ENCODE measurements at places on chromosomes 2 and 18. TPM values are rescaled to one million over a fixed set of nuclear protein-coding genes. Genes with fewer than 3 reads are reported as not detected.

LONRF2 gene
- 0.10 TPM for total RNA-seq

PUS10 gene
- total RNA-seq = 7.3 TPM

KCNE4 gene
- total RNA-seq = not detected

POTEJ gene
- not detected for total RNA-seq

GRB14 gene
- total RNA-seq = not detected

PSMA8 gene
- 0.60 TPM for total RNA-seq

ACTG2 gene
- not detected for total RNA-seq

TACR1 gene
- not detected for total RNA-seq

RGPD4 gene
- 0.10 TPM for total RNA-seq

TSPYL6 gene
- total RNA-seq = not detected

DNA sequence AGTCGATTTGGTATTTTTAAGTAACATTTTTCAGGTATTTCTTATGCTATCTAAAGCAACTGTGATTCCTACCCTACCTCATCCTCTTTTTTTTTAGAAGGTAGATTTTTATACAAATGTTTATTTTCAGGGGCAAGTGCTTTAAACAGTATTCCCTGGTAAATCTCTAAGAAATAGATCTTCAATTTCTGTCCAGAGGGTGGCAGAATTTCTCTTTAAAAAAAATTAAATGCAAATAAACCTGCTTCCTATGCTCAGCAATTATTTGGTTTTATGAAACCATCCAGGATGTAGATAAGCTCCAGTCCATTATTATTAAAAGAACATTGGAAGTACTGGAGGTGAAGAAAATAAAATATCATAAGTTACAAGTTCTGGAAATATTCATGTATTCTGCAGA lies 191.9 kb downstream of the MYO3B start:
- H3K4me3 ChIP-seq = no peak overlapping the region
- H3K4me1 ChIP-seq = peaks cover 30% of the 10 kb centered on the region
- peaks cover 17% of the 10 kb centered on the region for H3K27me3 ChIP-seq
- no peak overlapping the region for H3K27ac ChIP-seq
- H3K36me3 ChIP-seq = no peaks in the 10 kb centered on the region
- no peak for DNase-seq

DNA sequence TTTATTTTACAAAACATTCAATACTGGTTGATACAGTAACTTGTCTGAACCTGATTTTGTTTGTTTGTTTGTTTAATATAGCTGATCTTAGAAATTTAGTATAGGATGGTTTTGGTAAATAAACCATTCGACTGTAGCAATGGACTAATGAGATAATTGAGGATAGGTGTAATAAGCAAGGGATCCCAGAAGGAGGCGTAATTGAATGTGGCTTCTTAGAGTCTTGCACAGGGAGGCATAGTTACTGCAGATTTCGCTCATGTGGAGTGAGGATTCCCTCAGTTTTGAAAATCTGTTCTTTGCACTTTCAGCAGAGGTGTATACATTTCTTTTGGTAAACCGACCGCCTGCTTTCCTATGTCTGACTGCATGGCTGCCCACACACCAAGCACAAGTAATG lies 709.6 kb downstream of the SOCS6 start:
- H3K4me3 ChIP-seq = no peak overlapping the region
- H3K36me3 ChIP-seq = no peaks in the 10 kb centered on the region
- H3K4me1 ChIP-seq = no peaks in the 10 kb centered on the region
- no peaks in the 10 kb centered on the region for H3K27me3 ChIP-seq

GRCh38 chr18:58216071-58216481 lies 172.1 kb downstream of the NEDD4L start:
- DNase-seq = no peak
- H3K4me3 ChIP-seq = no peak overlapping the region
- peaks cover 13% of the 10 kb centered on the region for H3K4me1 ChIP-seq
- H3K36me3 ChIP-seq = no peaks in the 10 kb centered on the region
- no peak overlapping the region for H3K27ac ChIP-seq

DNA sequence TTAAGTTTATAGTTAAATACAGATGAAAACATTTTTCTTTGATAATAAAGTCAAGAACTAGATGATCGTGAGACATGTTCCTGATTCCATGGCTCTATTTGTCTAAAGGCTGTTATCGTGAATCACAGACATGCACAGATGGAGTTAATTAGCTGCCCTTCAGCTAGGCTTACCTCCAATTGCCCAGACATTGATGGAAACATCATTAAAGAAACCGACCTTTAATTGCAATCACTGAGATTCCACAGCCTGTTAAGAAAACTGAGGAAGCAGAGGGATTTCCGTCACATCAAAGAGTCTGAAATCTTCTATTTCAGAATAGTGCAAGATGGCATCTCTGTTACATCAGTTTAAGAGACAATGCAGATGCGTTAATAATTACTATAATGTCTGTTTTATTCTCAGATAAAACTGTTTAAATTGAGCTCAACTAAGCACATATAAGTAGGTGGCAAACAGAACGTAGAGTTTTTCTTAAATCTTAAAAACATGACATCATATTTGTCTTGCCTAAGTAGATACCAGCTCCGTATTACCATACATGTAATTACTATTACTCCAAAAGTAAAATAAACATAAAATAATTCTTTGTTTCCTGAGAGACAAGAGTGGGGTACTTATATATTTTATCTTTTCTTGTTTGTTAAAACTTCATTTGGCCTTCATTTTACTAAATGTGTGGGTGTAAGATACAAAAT lies 23.9 kb upstream of the CRACDL start:
- DNase-seq = no peak
- no peak overlapping the region for H3K27ac ChIP-seq
- H3K4me3 ChIP-seq = no peak overlapping the region
- peaks cover 32% of the 10 kb centered on the region for H3K27me3 ChIP-seq
- no peaks in the 10 kb centered on the region for H3K4me1 ChIP-seq

DNA sequence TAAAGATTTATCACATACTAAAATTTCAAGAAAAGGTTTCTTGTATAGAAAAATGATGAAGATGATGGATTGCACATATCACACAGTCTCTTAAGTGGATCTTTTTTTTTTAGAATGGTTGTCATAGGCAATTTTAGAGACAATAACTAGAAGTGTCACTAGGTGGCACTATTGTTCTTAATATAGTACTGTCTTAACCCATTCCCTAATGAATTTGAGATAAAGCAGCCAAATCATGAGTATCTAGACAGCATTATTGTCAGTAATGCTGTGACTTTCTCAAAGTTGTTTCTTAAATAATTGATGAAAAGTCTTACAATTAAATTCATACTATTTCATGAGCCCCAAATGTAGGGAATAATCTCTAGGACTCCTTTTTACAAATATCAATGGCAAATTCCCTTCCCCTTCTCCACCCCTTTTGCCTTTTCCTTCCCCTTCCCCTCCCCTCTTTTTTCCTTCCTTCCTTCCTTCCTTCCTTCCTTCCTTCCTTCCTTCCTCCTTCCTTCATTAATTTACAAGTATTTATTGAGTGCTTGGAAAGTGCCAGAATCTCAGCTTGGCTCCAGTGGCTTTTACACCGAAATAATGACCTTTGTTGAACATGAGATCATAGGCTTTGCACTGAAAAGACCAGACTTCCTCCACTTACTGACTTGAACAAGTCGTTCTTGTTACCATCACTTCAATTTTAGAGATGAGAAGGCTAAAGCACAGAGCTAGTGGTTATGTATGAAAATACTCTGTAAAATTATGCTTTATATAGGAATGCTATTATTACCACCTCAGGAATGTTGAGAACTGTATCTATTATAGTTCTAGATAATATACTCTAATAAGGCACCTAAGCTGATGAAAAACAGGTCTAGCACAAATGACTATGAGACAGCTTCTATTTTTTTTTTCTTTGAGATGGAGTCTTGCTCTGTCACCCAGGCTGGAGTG lies 19.8 kb downstream of the MYL12B start:
- no peak overlapping the region for H3K4me3 ChIP-seq
- no peaks in the 10 kb centered on the region for H3K27me3 ChIP-seq
- H3K4me1 ChIP-seq = no peaks in the 10 kb centered on the region
- peaks cover 16% of the 10 kb centered on the region for H3K36me3 ChIP-seq
- DNase-seq = no peak
- no peak overlapping the region for H3K27ac ChIP-seq

- no peak overlapping the region for H3K4me3 ChIP-seq
- H3K27ac ChIP-seq = no peak overlapping the region
- H3K36me3 ChIP-seq = peaks cover 53% of the 10 kb centered on the region
- H3K4me1 ChIP-seq = no peaks in the 10 kb centered on the region
- DNase-seq = peak; percentile 19
Observed at GRCh38 chr2:227545990-227546389, 52.7 kb upstream of the SCYGR2 start.

GRCh38 chr2:109348671-109349502 lies 219.9 kb downstream of the SH3RF3 start:
- H3K27me3 ChIP-seq = peaks cover 37% of the 10 kb centered on the region
- no peaks in the 10 kb centered on the region for H3K36me3 ChIP-seq
- peaks cover 34% of the 10 kb centered on the region for H3K4me1 ChIP-seq

DNA sequence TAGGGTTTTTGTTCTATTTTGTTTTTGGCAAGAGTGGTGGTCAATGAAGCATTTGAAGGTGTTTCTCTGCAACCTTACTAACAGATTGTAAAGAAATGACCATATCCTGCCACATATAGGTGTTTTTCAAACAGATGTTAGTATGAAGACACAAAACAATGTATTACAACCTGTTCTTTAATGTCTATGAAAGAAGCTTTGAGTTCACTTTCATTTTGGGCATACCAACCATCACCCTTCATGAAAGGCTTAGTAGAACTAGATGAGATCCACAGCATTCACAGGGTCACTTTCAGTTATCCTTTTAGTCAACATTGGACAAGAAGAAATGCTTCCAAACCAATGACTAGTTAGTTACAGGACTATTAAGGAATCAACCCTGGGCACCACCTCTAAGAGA lies 95.1 kb downstream of the EHBP1 start:
- H3K36me3 ChIP-seq = no peaks in the 10 kb centered on the region
- no peaks in the 10 kb centered on the region for H3K27me3 ChIP-seq
- H3K27ac ChIP-seq = no peak overlapping the region
- peaks cover 18% of the 10 kb centered on the region for H3K4me1 ChIP-seq
- no peak overlapping the region for H3K4me3 ChIP-seq
- no peak for DNase-seq

DNA sequence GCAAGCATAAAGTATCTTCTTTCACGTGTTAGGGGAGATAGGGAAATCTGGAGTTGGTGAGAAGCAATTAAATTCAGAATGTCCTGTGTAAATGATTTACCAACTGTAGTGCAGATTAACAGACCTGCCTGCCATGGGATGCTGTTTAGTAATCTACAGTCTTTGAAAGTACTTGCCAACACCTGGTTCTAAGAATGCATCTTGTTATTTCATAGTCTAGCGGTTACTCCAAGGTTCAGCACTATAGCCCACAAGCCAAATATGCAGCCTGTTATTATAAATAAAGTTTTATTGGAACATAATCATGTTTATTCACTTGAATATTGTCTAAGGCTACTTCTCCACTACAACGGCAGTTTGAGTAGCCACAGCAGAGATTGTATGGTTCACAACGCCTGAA lies 100.8 kb downstream of the OSBPL6 start:
- DNase-seq = no peak
- peaks cover 21% of the 10 kb centered on the region for H3K27me3 ChIP-seq
- H3K27ac ChIP-seq = no peak overlapping the region
- no peak overlapping the region for H3K4me3 ChIP-seq
- no peaks in the 10 kb centered on the region for H3K36me3 ChIP-seq

GRCh38 chr2:226664140-226664539 lies 135.5 kb downstream of the IRS1 start:
- H3K27ac ChIP-seq = no peak overlapping the region
- no peak overlapping the region for H3K4me3 ChIP-seq
- H3K36me3 ChIP-seq = no peaks in the 10 kb centered on the region
- peaks cover 11% of the 10 kb centered on the region for H3K27me3 ChIP-seq

Measured in activated CD4-positive, alpha-beta memory T cell treated with anti-CD3 and anti-CD28 coated beads, Interleukin-2, amount 10 ng/mL, durations not matched to agents 7 days and 5 days (primary cell).